ENCODE measurements at places on chromosomes 4 and X.

DNA sequence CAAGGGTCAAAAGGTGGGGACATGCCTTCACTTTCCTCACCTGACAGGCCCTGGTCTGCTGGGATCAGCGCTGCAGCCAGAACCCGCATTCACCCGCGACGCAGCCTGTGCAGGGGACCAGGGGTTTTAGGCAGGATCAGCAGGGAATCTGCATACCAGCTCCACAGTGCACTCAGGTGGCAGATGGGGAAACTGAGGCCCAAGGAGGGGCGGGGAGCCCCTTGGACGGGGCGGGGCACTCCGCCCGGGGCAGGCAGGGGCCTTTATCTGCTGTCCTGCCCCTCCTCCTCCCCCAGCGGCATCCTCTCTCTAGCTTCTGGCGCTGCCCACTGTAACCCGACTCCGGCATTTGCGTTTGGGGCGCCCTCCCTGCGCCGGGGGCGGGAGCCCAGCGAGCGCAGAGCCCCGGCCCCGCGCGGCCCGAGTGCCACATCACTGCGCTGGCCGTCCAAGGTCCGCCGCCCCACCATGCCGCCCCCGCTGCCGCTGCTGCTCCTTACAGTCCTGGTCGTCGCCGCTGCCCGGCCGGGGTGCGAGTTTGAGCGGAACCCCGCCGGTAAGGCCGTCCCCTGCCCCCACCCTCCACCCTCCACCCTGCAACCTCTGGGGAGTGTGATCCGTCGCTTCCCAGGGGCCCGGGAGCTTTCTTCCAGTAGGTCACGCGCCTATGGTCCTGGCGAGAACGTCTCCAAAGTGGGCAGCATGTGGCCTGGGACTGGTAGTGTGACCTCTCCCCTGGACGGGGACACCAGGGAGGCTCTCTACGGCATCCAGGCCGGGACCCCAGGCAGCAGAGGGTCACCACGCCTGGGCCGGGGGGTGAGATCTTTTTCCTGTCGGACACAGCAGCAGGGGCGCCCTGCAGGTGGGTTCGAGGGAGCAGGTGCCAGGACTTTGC, at the start of gene CPZ:
CPZ (plus strand) TSS at position 400 of the 898 bp plus-strand sequence; CDS start at position 469, 69 bp downstream.
- DNase-seq: no peak

DNA sequence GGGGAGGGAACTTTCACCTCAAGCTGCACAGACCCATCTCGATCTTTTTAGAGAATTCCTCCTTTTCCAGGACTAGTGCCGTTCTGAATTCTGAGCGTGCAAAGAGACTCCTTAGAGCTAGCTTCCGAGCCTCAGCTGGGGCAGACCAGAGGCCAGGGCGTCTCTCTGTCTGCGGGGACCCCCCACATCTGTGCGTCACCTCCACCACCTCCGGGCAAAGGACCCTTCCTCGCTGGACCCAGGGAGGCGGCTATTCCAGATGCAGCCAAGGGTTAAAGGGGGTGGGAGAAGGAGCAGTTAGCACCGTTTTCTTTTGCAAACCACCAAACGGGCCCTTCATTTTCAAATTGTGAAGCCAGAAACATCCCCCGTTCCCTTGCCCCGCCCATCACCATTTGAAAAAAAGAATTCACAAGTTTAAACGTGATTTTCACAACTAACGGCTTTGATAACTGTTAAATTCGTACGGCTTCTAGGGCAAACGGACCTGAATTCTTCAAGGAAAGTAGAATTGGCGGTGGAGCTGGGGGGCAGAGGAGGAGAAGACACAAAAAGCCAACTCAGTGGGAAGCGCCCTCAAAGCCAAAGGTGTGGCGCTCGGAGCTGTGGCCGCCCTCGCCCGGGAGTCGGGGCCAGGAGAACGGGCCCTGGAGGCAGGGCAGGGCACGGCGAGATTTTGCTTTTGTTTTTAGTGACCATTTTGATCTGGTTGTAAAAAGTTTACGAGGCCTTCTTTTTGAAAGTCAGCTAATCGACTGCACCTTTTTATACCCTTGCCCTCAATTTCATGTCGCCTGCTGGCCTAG, 3.3 kb upstream of the PDGFRA start:
- no peak for DNase-seq

DNA sequence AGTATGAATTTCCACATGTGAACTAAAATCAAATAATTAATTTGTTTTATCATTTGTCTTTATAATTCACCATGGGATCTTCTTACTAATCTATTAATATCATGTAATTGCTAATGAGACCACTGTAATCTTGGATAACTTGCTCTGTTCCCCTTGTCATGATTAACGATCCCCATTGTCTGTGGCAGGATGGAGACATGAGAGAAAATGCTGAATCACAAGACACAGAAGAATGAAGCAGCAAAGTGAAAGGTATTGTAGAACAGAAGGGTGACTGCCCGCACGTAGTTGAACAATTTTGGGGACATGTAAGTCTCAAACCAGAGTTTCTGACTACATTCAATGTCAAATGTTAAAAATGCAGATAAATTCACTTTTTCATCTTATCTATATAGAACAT, 135.2 kb downstream of the EPHA5 start:
- no peak for DNase-seq

- no peak for DNase-seq
Observed at GRCh38 chr4:105631818-105632400, 76.6 kb downstream of the INTS12 start.

GRCh38 chr4:133618963-133619362, 469.9 kb downstream of the PCDH10 start:
- DNase-seq: no peak

- no peak for DNase-seq
Observed at GRCh38 chrX:4129626-4130025, 416.2 kb upstream of the PRKX start.

- DNase-seq: no peak
Observed at GRCh38 chr4:11009281-11009680, 324.7 kb upstream of the CLNK start.

Measured in posterior vena cava (tissue), 2 donors.